ENCODE measurements at places on chromosomes 6 and 20.

DNA sequence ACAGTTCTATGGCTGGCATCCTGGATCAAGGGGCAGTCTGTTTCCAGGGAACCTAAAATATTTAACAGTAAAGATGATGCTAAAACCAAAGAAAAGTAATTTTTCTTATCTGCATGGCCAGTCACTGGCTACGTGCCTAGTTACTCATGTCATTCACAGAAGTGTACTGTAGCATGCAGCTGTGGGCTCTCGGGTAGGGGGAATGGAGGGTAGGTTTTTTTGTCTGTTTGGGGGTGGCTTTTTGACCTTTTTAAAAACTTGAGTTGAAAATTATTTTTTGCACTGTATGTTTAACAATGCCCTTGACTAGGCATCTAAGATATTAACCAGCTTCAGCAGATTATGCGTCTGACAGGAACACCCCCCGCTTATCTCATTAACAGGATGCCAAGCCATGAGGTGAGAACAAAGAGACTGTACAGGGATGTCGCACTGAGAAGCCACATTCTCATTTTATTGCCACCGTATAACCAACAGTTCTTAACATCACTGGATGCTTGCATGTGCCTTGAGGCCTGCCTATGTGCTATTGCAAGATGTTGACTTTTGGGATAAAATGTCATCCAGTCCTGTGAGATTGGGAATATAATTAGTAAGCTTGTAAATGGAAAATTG lies 30.3 kb upstream of the MAPK13 start:
- no peak for DNase-seq

- DNase-seq = no peak
These were observed 30.0 kb downstream of the SLX4IP start for GRCh38 chr20:10465135-10465534.

- DNase-seq = no peak
These were observed 41.9 kb downstream of the PRR18 start for GRCh38 chr6:166266336-166266735.

DNA sequence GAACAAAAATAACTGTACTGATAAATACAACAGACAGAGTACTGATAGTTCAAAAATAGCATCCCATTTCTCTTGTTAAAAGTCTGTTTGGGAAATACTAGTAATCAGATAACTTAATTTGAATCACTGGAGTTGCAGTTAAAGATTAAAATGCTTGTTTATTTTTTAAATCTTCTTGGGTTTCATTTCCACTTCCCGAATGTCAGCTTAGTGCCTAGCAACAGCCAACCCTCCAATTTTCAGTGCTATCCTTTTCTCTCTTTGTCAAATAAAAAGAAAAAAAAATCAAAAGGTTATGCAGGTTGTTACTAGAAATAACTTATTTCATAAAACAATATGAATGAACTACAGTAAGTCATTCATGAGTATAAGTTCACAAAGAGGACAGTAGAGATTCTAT lies 257.7 kb upstream of the STXBP5 start:
- no peak for DNase-seq

DNA sequence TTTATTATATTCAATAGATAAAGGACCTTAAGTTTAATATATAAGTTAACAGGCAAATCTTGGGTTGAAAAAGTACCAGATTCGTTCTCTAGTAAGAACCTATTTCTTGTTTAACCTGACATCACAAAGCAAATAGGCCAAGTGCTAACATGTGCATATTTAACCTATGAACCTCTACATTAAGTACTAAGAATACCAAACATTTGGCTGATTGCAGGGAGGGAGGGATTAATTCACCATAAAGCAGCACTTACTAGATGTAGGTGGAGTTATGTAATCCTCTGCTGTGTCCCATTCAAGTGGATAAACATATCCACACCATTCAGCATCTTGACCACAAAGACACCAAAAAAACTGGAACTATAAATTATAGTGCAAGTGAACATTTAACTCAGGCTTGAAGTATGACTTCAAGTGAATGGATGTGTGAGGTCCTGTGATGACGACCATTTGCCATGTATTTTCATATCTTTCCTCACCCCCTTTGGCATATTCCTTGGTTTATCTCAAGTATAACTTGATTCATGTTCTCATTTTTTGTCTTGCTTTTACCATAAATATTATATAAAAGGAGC lies 10.2 kb downstream of the STX11 start:
- no peak for DNase-seq
